Cardiac muscle cell (in vitro differentiated cells and primary cell): ENCODE measurements at places on chromosomes 3 and 15.

- no peak for DNase-seq
Measured at GRCh38 chr3:122694966-122695365, 14.3 kb downstream of the PARP14 start.

GRCh38 chr3:155604967-155605366 lies 139.9 kb downstream of the PLCH1 start:
- no peak for DNase-seq

GRCh38 chr15:73397461-73397860 lies 28.7 kb upstream of the HCN4 start:
- no peak for DNase-seq

DNA sequence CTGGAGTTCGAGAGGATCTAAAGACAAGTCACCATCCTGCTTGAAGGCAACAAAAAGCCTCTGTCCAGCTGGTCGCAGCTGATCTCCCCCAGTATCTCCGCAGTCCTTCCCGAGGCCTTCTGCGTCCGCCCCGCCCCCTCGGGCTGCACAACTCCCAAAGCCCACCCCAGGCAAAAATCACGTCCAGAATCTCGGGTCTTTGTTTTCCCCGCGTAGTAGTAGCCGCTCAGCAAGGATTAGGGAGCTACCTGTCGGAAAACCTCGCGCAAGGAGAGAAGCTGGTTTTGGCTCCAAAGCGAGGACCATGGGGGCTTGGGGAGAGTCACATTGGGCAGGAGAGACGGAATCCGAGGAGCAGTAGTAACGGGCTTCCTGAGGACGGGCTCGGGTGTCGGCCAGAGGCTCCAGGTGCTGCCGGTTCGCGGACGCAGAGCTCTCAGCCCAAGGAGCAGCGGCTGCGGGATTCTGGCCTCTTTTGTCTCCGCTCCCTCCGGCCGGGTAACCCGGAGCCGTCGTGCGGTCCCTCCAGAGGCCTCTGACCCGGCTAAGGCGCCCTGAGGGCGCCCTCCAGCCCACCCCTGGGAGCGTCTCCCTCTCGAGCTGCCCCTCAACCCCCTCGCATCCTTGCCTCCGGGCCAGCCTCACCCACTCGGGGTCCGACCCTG lies 401 bp downstream of the ZSCAN29 start:
- DNase-seq: peak; percentile 69

DNA sequence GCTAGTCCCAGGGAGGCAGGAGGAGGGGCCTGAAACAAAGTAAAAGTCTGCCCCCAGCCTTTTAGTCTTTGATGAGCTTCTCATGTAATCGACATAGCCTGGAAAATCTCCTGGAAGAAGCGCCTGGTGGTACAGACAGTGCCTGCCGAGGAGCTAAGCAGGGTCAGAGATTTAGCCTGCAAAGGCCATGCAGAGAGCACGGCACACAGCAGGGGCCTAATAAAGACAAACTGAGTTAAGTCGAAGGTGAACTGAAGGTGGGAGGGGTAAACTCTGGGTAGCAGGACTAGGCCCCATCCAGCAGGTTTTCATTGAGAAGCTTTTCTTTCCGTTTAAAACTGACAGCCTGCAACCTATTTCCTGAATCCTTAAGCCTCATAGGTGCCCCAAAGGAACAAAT lies 115.5 kb upstream of the ABHD17C start:
- no peak for DNase-seq

- DNase-seq: peak; percentile 72
Measured at GRCh38 chr3:46881596-46882376, 4.3 kb downstream of the PTH1R start.

GRCh38 chr3:171190668-171191067 lies 164.1 kb upstream of the SLC2A2 start:
- no peak for DNase-seq

GRCh38 chr3:165195640-165196576 lies at the start of gene SLITRK3:
Gene SLITRK3 (minus strand): TSS chr3:165196384. CDS start chr3:165190830, 5,554 bp downstream.
- DNase-seq: no peak

GRCh38 chr15:69782139-69782658 lies 315.5 kb downstream of the TLE3 start:
- DNase-seq: no peak

- no peak for DNase-seq
Measured at GRCh38 chr15:42461261-42461660, 29.7 kb downstream of the ZNF106 start.

- peak; percentile 82 for DNase-seq
Measured at GRCh38 chr15:90660195-90660998, 56.7 kb upstream of the BLM start.

- DNase-seq: no peak
Measured at GRCh38 chr3:168054447-168054846, 41.3 kb downstream of the GOLIM4 start.

DNA sequence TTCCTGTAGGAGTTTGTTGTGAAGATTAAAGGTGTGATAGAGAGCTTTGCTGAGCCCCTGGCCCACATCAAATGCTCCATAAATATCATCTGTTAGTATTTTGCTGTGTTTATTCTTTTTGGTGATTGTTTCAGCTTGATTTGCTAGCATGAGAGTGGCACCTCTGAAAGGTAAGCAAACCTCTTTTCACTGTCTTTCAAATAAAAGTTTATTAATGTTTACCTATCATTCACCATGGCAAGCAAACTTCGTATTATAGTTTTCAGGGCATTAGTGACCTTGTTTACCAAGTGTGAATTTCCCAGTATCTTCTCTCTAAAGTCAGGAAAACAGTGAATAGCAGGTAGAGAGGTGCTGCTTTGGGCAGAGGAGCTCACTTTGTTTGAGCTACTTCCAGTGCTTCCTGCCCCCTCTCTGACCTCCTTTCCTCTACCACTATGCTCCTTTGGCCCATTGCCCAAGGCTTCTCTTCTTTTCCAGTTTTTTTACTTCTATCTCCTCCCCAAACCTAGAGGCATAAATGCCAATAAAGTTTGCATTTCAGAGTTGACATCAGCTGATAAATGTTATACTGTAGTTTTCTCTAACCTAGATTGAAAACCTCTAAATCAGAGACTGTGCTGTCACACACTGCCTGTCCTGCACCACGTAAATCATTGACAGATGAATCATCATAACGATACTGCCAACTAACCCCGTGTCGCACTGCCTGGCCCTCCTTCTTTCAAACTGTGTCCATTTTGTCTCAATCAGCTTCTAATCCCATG lies 569.0 kb downstream of the TUSC7 start:
- no peak for DNase-seq

DNA sequence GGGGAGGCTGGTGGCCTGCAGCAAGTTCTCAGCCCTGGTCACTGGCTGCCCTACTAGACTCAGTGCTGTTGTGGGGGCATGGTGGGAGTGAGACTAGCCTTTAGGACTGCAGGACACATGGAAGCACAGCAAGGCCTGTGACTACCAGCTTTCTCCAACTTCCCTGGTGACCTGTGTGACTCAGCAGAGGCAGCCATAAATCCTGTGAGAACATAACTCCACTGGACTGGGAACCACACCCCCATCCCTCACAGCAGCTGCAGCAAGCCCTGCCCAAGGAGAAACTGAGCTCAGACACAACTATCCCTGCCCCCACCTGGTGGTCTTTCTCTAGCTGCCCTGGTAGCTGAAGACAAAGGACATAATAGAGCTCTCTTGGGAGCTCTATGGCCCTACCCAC lies 111.3 kb downstream of the DCLK3 start:
- DNase-seq: no peak

- DNase-seq: no peak
Measured at GRCh38 chr3:98885851-98886250, 15.6 kb downstream of the DCBLD2 start.

DNA sequence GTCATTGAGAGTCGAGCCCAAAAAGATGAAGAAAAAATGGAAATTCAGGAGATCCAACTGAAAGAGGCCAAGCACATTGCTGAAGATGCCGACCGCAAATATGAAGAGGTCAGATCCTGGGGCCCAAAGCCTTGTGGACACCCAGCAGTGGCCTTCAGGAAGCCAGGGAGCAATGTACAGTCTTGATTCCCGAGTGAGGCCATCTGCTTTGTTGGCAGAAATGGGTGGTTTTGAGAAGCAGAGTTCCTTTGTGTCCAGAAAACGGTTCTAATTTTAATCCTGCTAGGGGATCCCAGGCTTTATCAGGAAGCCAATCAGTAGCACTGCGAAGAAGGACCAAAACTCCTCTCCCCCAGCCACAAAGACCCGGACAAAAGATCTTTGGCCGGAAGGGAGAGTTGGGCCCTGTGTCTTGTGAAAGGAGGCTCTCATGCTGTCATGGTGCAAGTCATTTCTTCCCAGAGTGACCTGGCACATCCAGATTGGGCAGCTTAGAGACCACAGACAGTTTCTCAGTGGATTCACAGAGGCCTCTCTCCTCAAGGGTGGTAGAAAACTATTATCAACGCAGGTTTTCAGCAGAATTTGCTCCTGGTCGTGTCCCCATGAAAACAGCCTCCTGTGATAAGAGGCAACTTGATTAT lies 17.1 kb downstream of the TPM1 start:
- no peak for DNase-seq

DNA sequence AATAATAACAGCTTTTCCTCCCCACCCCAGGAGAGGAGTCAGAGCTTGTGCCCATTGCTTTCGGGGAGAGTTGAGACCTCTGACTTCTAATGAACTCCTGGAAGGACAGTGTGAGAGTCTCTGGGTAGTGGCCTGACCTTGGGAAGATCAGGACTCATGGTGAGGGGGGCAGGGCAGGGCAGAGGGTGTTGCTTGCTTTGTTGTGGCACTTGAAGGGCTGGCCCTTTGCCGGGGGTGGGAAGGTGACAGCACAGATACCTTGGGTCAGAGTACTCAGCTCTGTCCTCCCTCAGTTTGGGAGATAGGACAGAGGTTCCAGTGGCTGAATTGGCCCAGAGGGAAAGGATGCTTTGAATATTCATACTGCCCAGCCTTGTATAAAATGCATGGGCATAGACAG lies 15.8 kb downstream of the RBP2 start:
- no peak for DNase-seq

- DNase-seq: no peak
Measured at GRCh38 chr3:189577050-189577951, 53.9 kb upstream of the TP63 start.

GRCh38 chr15:70114221-70114620 lies 16.5 kb upstream of the TLE3 start:
- DNase-seq: no peak

DNA sequence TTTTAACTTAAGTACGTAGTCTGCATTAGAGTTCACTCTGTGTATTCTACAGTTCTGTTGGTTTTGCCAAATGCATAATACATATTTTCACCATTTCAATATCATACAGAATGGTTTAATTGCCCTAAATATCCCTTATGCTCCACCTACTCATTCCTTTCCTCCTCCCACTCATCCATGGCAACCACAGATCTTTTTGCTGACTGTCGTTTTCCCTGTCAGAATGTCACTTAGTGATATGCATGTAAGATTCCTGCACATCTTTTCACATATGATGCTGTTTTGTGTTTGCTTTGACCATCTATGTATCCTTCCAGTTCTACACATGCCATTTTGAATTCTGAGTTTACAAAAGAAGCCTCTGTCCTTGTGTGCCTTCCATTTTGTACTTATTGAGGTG lies 36.7 kb downstream of the EPHA3 start:
- no peak for DNase-seq

- peak; percentile 73 for DNase-seq
Measured at GRCh38 chr15:38885471-38885952, 320.9 kb upstream of the RASGRP1 start.

DNA sequence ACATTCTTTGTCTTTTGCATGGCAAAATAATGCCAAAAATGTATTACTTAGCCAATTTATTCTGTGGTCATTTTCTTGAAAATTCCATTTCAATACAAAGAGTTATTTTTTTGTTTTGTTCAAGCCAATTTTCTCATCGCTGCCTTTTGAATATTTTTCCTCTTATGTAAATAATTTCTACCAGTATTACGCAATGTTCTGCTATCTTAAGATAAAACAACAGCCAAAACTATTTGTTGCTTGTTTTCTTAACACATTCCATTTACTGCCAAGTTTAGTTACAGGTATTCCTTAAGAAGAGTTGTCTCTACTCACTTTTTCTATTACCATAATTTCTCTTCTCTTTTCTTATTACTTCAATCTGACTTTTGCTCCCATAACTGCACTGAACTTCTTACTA lies 163.1 kb downstream of the ROBO1 start:
- DNase-seq: no peak

DNA sequence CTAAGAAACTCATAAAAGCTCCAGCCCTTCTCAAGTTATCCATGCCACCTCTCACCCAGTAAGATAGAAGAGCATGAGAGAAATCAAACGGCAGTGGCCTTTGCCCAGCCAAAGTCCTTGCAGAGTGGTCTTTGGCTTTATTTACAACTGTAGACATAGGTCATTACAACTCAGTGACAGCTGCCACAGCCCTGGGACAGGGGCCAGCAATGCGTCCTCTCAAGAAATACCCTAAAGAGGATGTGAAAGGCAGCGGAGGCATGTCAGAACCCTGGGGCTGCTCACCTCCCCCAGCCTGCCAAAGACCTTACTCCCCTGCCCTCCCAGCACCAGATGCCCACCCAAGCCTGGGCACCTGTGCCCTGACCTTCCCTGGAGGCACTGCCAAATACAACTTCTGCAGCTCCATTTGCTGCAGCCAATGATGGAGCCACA lies 6.3 kb downstream of the ACAA1 start:
- no peak for DNase-seq

- DNase-seq: peak; percentile 19
Measured at GRCh38 chr3:115808244-115808643, 184.9 kb downstream of the GAP43 start.

- peak; percentile 94 for DNase-seq
Measured at GRCh38 chr3:32414522-32415202, 23.0 kb downstream of the CMTM7 start.

- no peak for DNase-seq
Measured at GRCh38 chr15:52290800-52291199, 4.8 kb downstream of the MYO5C start.

DNA sequence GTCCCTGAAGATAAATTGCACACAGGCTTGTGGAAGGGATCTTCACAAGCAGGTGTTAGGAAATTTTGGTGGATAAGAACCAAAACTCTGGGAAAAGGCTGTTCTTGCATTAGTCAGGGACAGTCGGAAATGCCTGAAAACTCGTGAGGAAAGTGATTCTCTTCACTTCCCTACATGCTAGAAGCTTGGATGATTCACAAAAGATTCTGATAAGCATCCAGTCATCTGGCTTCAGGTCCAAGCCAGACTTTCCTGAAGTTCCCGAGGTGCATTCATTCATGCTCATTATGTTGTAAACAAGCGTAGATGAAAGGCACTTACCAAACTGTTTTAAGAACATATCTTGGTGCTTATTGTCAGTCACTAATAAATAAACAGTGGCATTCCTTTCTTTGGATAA lies 1028.7 kb downstream of the NTRK3 start:
- DNase-seq: no peak

GRCh38 chr3:25586167-25586505 lies 78.6 kb downstream of the TOP2B start:
- no peak for DNase-seq

- peak; percentile 33 for DNase-seq
Measured at GRCh38 chr3:157436583-157437291, at the start of gene PTX3. Gene PTX3 (plus strand): TSS chr3:157436850. CDS start chr3:157436934, 84 bp downstream.

DNA sequence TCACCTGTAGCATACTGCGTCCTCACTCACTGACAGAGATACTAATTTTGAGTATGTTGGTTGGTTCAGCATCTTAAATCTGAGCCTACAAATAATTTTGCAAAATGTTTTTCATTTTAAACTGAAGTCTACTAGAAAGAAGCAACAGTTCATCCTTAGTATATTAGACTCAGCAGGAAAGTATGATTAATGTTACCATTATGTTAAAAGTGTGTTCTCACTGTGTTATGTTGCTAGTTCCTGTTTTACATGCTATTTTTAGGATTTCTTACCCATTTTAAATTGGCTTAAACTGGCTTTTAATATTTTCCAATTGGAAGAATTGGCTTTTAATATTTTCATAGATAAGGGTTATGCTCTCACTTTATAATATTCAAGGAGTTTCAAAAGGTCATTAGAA lies 25.7 kb downstream of the ACKR4 start:
- DNase-seq: no peak
